Activated CD8-positive, alpha-beta T cell treated with anti-CD3 and anti-CD28 coated beads, Interleukin-2, amount 10 ng/mL, durations not matched to agents 7 days and 5 days (primary cell): ENCODE measurements at places on chromosomes 13 and 19. TPM values are rescaled to one million over a fixed set of nuclear protein-coding genes. Genes with fewer than 3 reads are reported as not detected.
A peak's percentile ranks its signal among the peaks of the same experiment; 100 is the strongest.

DNA sequence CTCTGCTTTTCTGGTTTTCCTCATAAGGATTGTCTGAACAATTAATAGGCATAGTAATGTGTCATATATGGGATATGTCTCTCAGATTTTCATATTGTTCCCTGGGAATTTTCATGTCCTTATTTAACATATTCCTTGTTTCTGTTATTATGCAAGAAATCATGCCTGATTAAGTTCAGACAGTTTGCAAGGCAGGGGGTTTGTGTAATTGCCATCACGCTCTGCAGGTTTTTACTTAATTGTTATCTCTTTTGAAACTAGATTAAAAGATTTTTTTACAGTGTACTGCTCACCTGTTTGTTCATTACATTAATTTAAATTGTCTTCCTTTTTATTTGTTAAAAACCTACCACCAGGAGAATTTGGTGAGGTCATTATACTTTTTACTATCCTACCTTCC is 1253.2 kb upstream of the PRR20A start:
- H3K36me3 ChIP-seq: no peaks in the 10 kb centered on the region
- no peak for DNase-seq
- H3K4me3 ChIP-seq: no peak overlapping the region
- H3K4me1 ChIP-seq: no peaks in the 10 kb centered on the region

DNA sequence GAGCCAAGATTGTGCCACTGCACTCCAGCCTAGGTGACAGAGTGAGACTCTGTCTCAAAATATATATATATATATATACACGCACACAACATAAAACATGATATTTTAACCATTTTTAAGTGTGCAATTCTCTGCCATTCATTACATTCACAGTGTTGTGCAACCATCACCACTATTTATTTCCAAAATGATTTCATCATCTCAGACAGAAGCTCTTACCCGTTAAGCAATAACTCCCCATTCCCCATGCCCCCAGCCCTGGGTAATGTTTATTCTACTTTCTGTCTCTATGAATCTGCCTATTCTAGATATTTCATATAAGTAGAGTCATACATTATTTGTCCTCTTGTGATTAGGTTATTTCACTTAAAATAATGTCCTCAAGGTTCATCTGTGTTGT is 20.3 kb downstream of the WDR88 start:
- H3K4me1 ChIP-seq: peaks cover 2% of the 10 kb centered on the region
- no peak for DNase-seq
- no peak overlapping the region for H3K4me3 ChIP-seq
- no peak overlapping the region for H3K27ac ChIP-seq
- peaks cover 7% of the 10 kb centered on the region for H3K27me3 ChIP-seq
- no peaks in the 10 kb centered on the region for H3K36me3 ChIP-seq

The DACH1 gene
- not detected for total RNA-seq

DNA sequence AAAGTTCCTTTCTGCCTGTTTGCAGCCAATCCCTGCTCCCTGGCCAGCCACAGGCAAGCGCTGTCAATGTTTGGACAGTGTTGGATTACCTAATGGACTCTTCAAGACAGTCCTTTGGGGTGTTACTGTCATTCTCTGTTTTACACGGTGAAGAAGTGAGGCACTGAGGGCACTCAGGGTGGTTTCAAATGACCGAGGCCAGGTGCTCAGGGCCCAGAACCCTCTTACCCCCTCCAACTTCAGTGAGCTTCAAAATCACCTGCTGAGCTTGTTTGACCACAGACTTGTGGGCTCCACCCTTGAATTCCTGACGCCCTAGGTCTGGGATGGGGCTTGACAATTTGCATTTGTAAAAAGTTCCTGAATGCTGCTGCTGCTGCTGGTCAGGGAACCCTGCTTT is 97.9 kb downstream of the GGACT start:
- no peak overlapping the region for H3K27ac ChIP-seq
- DNase-seq: no peak
- no peak overlapping the region for H3K4me3 ChIP-seq
- H3K27me3 ChIP-seq: no peaks in the 10 kb centered on the region

DNA sequence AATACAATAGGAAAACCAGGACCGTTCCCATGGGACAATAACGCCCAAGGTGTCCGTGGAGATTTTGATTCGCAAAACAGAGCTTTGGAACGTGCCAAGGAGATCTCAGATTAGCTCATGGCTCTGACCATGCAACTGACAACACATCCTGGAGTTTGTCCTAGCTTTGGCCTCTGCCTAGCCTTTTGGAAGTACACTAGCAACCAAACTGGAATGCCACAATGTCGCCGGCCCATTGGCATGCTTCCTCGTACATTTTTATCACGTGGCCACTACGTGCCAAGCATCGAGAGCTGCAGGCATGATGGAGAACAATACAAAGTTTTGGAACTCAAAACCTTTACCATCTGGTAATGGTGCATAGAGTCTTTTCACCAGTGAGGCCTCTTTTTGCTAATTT is 256.5 kb downstream of the DCLK1 start:
- H3K27ac ChIP-seq: no peak overlapping the region
- H3K36me3 ChIP-seq: no peaks in the 10 kb centered on the region
- H3K4me3 ChIP-seq: no peak overlapping the region

GRCh38 chr13:34942732-34943435 is 814 bp downstream of the NBEA start:
- peaks cover 39% of the 10 kb centered on the region for H3K27me3 ChIP-seq
- H3K27ac ChIP-seq: peak overlapping the region; percentile 62
- peak; percentile 25 for DNase-seq
- peak overlapping the region; percentile 73 for H3K4me3 ChIP-seq
- peaks cover 19% of the 10 kb centered on the region for H3K4me1 ChIP-seq

DNA sequence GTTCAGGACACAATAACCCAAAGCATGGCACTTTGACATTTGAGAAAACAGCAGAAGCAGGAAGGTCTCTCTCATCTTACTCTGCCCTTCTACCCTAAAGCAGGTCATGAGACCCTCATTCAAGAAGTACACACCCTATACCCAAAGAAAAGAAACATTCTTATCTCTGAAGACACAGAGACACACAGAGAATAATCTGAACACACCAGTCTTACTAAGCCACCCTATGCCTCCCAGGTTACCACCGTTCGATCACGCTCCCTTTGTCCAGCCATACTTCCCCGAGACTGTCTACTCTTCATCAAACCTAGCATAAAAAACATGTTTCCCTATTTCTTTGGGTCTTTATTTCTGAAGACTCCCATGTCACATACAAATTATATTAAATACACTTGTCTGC is 66.5 kb upstream of the ANKRD10 start:
- H3K36me3 ChIP-seq: no peaks in the 10 kb centered on the region
- no peaks in the 10 kb centered on the region for H3K4me1 ChIP-seq
- peaks cover 46% of the 10 kb centered on the region for H3K27me3 ChIP-seq

The ZNF548 gene
- total RNA-seq: 28.0 TPM

DNA sequence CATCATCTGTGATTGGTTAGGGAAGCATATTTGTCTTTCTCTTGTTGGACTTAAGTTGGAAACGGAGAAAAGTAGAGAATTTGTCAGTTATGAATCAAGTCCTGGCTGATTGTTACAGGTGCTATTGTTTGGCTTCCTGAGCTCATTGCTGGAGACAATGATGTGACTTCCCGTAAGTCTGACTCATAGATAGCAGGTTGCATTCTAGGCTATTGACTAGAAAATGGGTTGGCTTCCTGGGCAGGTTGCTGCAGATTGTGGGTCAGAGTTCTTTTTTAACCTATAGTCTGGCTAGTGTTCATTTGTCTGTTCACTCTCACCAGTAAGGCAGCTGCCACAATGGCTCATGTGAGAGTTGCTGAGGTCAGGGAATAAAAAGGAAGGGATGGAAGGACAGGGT is 101.5 kb downstream of the CCNA1 start:
- no peaks in the 10 kb centered on the region for H3K36me3 ChIP-seq
- no peaks in the 10 kb centered on the region for H3K4me1 ChIP-seq
- no peak overlapping the region for H3K27ac ChIP-seq
- no peaks in the 10 kb centered on the region for H3K27me3 ChIP-seq
- no peak for DNase-seq

- H3K27ac ChIP-seq: no peak overlapping the region
- no peaks in the 10 kb centered on the region for H3K27me3 ChIP-seq
- DNase-seq: peak; percentile 66
- no peak overlapping the region for H3K4me3 ChIP-seq
- no peaks in the 10 kb centered on the region for H3K4me1 ChIP-seq
Measured at GRCh38 chr19:52237771-52238400, 31.5 kb upstream of the ZNF766 start.

GRCh38 chr13:102260256-102260655 is 141.6 kb downstream of the FGF14 start:
- no peak overlapping the region for H3K27ac ChIP-seq
- no peaks in the 10 kb centered on the region for H3K4me1 ChIP-seq
- DNase-seq: no peak
- no peaks in the 10 kb centered on the region for H3K27me3 ChIP-seq

GRCh38 chr19:1942934-1943555 is 2.1 kb downstream of the CSNK1G2 start:
- H3K27me3 ChIP-seq: no peaks in the 10 kb centered on the region
- H3K36me3 ChIP-seq: peaks cover 23% of the 10 kb centered on the region
- peak overlapping the region; percentile 96 for H3K27ac ChIP-seq
- peak overlapping the region; percentile 99 for H3K4me3 ChIP-seq
- H3K4me1 ChIP-seq: peaks cover 34% of the 10 kb centered on the region

The ABCA7 gene
- 76.6 TPM for total RNA-seq

The TMEM150B gene
- total RNA-seq: 0.26 TPM

DNA sequence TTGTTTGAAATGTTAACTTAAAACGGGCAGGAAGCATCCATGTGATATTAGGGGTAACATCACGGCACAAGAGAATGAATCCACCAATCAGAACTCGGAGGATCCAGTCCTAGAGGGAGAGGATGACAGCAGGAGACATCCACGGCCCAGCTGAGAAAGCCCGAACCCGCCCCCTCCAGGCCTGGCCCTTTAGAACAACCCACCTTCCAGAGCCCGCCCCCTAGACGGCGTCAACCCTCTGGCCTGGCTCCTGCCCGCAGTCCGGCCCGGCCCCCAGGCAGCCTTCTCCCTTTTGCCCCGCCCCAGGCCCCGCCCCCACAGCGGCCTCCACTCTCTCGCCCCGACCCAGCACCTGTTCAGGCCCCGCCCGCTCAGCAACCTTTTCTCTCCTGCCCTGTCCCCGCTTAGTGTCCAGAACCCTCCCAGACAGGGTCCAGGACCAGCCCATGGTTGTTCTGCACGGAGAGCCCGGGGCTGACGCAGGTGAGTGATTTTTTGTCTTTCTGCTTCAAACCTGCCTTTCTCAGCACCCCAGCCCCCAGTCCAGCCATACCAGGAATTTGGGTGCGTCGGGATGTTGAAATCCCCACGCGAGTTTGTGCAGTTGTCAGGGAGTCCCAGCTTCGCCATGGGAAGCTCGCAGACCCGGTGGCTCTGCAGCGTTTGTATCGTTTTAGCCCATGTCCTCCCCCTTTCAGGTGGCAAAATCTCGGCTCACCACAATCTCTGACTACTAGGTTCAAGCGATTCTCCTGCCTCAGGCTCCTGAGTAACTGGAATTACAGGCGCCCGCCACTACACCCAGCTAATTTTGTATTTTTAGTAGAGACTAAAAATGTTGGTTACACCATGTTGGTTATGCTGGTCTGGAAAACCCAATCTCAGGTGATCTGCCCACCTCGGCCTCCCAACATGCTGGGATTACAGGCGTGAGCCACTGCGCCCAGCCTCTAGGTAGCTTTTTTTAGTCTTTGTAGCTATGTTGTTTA is 16.1 kb downstream of the ZNF816 start:
- H3K27me3 ChIP-seq: no peaks in the 10 kb centered on the region
- peaks cover 5% of the 10 kb centered on the region for H3K4me1 ChIP-seq
- no peak for DNase-seq
- H3K27ac ChIP-seq: no peak overlapping the region
- H3K4me3 ChIP-seq: no peak overlapping the region

DNA sequence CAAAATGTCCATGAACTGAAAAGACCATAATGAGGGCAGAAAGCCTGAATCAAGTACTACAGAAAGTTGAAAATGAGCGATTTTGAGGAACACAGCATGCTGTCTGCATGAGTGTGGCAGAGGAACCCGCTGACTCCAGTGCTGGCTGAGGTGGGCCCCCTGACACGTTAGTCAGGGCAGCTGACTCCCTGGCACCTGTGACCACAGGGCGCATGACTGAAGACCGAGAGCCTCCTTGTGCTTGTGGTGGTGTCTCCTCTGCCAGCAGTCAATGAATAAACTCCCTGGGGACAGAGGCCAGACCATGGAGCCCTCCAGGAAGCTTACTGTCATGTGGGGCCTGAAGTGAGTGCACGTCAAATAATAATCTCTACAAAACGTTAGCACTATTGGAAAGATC is 38.4 kb upstream of the VSTM2B start:
- no peaks in the 10 kb centered on the region for H3K4me1 ChIP-seq
- H3K36me3 ChIP-seq: no peaks in the 10 kb centered on the region
- no peak overlapping the region for H3K27ac ChIP-seq
- H3K27me3 ChIP-seq: peaks cover 1% of the 10 kb centered on the region

- H3K27me3 ChIP-seq: no peaks in the 10 kb centered on the region
- no peak overlapping the region for H3K4me3 ChIP-seq
- H3K4me1 ChIP-seq: no peaks in the 10 kb centered on the region
- DNase-seq: no peak
- H3K36me3 ChIP-seq: no peaks in the 10 kb centered on the region
Measured at GRCh38 chr13:22265563-22265962, 594.7 kb downstream of the FGF9 start.

DNA sequence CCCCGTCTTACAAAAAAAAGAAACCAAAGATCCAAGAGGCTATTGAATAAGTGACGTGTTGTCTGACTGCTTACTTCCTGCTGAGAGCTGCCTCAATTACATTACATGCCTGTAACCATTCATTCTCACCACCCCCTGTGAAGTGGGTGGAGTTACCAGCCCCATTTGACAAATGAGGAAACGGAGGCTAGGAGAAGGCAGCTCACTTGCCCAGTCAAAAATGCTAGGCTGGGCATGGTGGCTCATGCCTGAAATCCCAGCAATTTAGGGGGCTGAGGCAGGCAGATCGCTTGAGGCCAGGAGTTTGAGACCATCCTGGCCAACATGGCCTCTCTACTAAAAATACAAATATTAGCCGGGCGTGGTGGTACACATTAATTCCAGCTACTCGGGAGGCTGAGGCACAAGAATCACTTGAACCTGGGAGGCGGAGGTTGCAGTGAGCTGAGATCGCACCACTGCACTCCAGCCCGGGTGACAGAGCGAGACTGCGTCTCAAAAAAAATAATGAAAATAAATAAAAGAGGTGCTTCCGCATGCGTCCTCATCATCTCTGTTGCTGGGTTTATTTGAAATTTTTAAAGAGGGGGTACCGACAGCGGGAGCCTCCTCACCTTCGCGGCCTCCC is 499 bp downstream of the LSM7 start:
- H3K27me3 ChIP-seq: no peaks in the 10 kb centered on the region
- H3K4me1 ChIP-seq: peaks cover 69% of the 10 kb centered on the region
- peak overlapping the region; percentile 96 for H3K4me3 ChIP-seq
- peak; percentile 84 for DNase-seq
- H3K36me3 ChIP-seq: peaks cover 38% of the 10 kb centered on the region
